SJSA1 (cell line): ENCODE measurements at places on chromosomes 4 and X. TPM values are rescaled to one million over a fixed set of nuclear protein-coding genes. Genes with fewer than 3 reads are reported as not detected.
A peak's percentile ranks its signal among the peaks of the same experiment; 100 is the strongest.

GRCh38 chr4:2066571-2067445 lies 7.7 kb downstream of the NAT8L start:
- no peak overlapping the region for H3K4me3 ChIP-seq
- no peak for DNase-seq
- no peaks in the 10 kb centered on the region for H3K27me3 ChIP-seq
- H3K27ac ChIP-seq = no peak overlapping the region
- H3K4me1 ChIP-seq = no peaks in the 10 kb centered on the region

- H3K4me1 ChIP-seq = no peaks in the 10 kb centered on the region
- H3K4me3 ChIP-seq = no peak within 1 kb of the TSS; the same call in 1 of the 2 replicates
- peaks cover 12% of the 10 kb centered on the region; the same call in 1 of the 2 replicates for H3K27me3 ChIP-seq
- DNase-seq = peak; percentile 16
Measured at GRCh38 chrX:69615779-69616456, at the start of gene EDA. Gene EDA (plus strand): TSS chrX:69616113.

DNA sequence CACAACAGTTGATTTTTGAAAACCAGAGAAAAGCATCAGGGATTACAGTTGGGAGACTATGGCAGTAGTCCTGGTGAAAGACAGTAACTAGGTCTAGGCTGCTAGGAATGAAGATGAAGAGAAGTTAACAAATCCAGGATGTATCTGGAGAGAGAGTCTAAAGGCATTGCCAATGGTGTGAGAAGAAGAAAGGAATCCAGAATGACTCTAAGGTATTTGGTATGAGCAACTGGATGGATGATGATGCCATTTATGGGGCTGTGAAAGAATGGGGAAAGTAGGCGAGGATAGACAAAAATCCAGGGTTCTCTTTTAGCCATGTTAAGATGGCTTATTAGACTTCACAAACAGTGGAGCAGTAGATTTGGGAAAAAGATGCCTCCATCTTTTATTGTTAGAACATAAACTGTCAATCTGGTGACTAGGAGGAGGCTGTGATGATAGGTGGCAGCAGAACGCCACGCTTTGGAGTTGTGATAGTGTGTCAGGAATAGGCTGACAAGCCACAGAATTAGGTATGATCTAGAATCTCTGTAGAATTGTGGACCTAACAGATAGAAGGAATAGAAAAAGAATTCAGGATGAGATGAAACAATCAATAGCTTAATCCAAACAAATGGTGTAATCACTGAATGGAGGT lies 27.3 kb upstream of the JADE1 start:
- H3K36me3 ChIP-seq = no peaks in the 10 kb centered on the region
- no peak overlapping the region for H3K4me3 ChIP-seq
- H3K27ac ChIP-seq = no peak overlapping the region

DNA sequence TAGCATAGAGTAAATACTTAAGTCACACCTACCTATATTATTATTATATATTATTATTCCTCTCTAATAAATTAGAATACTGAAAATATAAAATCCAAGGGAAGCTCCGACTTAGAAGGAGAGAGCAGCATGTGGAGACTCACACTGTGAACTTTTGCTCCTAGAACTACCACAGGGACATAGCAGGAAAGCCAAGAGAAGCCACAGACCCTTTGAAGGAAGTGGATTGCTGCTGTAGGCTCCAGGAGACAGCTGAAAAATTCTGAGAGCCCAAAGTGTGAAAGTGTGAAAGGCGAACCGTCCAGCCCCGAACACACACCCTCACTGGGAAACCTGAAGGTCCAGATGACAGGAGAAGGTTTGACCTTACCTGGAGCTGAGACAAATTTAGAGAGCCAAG lies 177.0 kb downstream of the FAM13A start:
- no peak overlapping the region for H3K27ac ChIP-seq
- DNase-seq = no peak
- no peak overlapping the region for H3K4me3 ChIP-seq
- H3K27me3 ChIP-seq = no peaks in the 10 kb centered on the region

DNA sequence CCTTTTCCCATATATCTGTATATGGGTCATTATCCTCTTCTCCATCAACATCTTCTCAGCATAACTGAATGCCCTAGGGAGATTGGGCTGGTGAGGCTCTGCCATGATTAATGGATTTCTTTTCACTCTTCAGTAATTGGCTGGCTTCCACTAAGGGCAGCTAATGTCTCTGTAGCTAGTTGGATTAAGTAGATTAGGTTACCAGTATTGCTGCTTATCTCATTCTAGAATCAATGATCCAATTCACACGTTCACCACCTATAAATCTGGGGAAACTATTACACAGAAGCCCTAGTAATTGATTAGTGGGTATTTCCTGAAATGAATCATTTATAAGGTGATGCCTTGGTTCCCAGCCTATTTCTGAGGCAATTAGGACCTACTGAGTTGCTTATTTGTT lies 94.8 kb downstream of the KDR start:
- no peaks in the 10 kb centered on the region for H3K4me1 ChIP-seq
- no peak overlapping the region for H3K4me3 ChIP-seq
- no peaks in the 10 kb centered on the region for H3K36me3 ChIP-seq
- no peak for DNase-seq
- no peak overlapping the region for H3K27ac ChIP-seq

DNA sequence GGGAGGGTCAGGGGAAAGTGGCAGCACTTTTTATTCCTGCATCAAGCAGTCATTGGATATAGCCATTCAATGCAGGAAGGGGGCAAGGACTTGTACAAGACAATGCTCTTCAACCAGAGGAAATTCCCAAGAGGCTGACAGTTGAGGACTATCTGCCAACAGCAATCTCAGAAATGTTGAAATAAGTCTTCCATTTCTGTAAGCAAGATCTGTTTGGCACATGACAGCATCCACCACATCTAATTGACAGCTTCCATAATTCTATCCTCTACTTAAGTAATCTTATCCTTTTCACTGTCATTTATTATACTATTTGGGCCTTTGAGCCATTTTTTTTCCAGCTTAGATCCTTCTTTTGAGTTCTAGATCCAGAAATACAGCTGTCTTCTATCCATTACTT lies 110.7 kb downstream of the CFAP299 start:
- no peak overlapping the region for H3K27ac ChIP-seq
- no peak for DNase-seq
- H3K4me1 ChIP-seq = no peaks in the 10 kb centered on the region
- H3K4me3 ChIP-seq = no peak overlapping the region
- no peaks in the 10 kb centered on the region for H3K27me3 ChIP-seq

GRCh38 chrX:41720125-41720779 lies 3.7 kb upstream of the GPR82 start:
- H3K27me3 ChIP-seq = no peaks in the 10 kb centered on the region
- no peak overlapping the region for H3K27ac ChIP-seq
- no peak overlapping the region for H3K4me3 ChIP-seq
- H3K4me1 ChIP-seq = no peaks in the 10 kb centered on the region
- DNase-seq = no peak

GRCh38 chrX:24214568-24214967 lies 65.0 kb downstream of the ZFX start:
- DNase-seq = no peak
- H3K27ac ChIP-seq = no peak overlapping the region
- H3K4me3 ChIP-seq = no peak overlapping the region
- H3K4me1 ChIP-seq = no peaks in the 10 kb centered on the region
- H3K27me3 ChIP-seq = no peaks in the 10 kb centered on the region
- H3K36me3 ChIP-seq = peaks cover 18% of the 10 kb centered on the region

DNA sequence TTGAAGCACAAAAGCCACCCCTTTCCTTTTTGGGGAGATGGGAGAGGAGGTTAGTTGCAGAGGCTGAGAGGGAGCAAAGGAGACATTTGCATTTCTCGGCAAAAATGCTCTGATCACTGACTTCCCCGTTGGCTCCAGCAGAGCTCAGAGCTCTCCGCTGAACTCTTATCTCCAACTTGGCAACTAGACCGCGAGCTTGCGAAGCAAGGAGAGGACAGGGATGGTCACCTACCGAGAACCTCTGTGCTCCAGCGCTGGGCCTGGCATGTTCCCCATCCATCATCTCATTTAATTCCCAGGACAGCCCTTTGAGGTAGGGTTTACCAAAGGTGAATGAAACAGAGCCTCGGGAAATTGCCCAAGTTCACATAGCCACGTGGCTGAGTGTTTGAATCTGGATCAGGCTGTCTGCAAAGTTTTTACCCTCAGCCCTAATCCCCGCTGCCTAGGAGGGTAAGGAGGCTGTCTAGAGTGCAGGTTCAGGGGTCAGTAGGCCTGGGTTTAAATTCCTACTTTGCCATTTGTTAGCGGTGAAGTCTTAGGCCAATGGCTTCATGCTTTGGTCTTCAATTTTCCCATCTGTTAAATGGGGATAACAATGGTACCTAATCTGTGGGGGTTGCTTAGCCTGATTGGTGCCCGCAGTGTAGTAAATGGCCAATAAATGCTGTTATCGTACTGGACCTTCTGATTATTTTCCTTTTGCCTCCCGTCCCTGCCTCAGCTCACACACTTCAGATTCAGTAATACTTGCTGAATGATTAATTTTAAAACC lies 3.8 kb upstream of the CITED1 start:
- no peak overlapping the region for H3K4me3 ChIP-seq
- peaks cover 31% of the 10 kb centered on the region for H3K27me3 ChIP-seq
- H3K4me1 ChIP-seq = peaks cover 28% of the 10 kb centered on the region
- no peak overlapping the region for H3K27ac ChIP-seq
- no peak for DNase-seq

- DNase-seq = no peak
- H3K4me3 ChIP-seq = no peak overlapping the region
- H3K27me3 ChIP-seq = no peaks in the 10 kb centered on the region
- no peaks in the 10 kb centered on the region for H3K36me3 ChIP-seq
Measured at GRCh38 chr4:7075962-7076695, 8.3 kb upstream of the GRPEL1 start.

DNA sequence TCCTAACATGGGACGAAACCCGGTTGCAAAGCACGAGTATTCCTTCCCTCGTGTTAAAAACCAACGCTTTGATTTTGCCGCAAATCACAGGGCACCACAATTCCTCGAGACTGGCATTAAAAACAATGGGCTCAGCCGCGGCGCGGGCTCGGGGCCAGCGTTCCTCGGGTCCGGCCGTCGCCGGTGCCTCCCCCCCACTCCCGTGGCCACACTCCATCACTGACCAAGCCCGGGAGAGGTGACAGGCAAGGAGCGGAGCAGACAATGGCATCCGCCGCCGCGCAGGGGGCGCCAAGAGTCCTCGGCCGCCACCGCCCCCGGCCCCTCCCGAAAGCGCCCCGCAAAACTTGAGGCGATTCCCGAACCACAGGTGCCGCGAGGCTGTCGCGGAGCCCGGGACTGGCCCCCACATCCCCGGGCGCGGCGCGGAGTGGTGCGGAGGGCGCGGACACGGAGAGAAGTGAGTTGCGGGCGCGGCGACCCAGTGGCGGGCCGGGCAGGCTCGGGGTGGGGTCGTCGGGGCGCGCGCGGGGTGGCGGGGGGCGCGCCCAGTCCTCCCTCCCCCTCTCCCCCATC lies 445 bp downstream of the AP1S2 start:
- H3K27me3 ChIP-seq = no peaks in the 10 kb centered on the region
- H3K4me3 ChIP-seq = peak overlapping the region; percentile 65

GRCh38 chr4:168077726-168078239 lies 14.6 kb upstream of the ANXA10 start:
- no peaks in the 10 kb centered on the region for H3K36me3 ChIP-seq
- H3K4me3 ChIP-seq = no peak overlapping the region
- peaks cover 5% of the 10 kb centered on the region; the same call in 1 of the 2 replicates for H3K27me3 ChIP-seq
- no peak for DNase-seq
- no peaks in the 10 kb centered on the region for H3K4me1 ChIP-seq
- no peak overlapping the region for H3K27ac ChIP-seq

DNA sequence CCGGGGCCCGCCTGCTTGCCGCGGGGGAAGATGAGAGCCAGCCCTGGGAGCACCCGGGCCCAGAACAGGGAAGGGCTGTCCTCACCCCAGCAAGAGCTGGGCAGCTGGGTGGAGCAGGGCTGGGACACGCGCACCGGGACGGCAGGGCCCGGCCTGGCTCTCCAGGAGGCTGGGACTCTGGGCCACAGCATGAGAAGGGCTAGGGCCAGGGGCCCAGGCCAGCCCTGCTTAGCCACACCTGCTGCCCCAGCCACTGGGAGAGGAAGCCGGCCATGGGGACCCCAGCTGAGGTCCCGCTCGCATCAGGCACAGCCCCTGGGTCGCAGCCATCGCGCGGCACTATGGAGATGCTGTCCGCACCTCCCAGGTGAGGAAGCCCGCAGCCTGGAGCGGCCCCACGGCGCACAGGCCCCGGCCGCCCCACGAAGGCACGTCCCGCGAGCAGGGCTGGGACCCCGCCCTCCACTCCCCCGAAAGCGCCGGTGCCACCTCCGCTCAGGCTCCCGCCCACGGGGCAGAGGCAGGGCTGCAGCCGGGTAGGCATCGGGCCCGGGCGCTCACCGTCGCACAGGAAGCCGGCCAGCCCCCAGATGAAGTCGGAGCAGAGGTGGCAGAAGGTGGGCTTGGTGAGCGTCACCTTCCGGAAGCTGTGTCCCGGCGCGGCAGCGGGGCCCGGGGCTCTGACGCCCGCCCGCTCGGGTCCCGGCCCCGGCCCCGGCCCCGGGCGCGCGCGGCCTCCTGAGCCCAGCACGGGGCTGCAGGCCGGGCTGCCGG lies 531 bp downstream of the DGKQ start:
- peak; percentile 14 for DNase-seq
- no peaks in the 10 kb centered on the region for H3K27me3 ChIP-seq
- no peaks in the 10 kb centered on the region for H3K36me3 ChIP-seq
- H3K4me1 ChIP-seq = peaks cover 11% of the 10 kb centered on the region
- H3K27ac ChIP-seq = no peak overlapping the region

- DNase-seq = no peak
- H3K4me3 ChIP-seq = no peak overlapping the region
- H3K36me3 ChIP-seq = no peaks in the 10 kb centered on the region
- no peaks in the 10 kb centered on the region for H3K27me3 ChIP-seq
- H3K27ac ChIP-seq = no peak overlapping the region
Measured at GRCh38 chr4:1550122-1551070, 133.7 kb downstream of the FAM53A start.

DNA sequence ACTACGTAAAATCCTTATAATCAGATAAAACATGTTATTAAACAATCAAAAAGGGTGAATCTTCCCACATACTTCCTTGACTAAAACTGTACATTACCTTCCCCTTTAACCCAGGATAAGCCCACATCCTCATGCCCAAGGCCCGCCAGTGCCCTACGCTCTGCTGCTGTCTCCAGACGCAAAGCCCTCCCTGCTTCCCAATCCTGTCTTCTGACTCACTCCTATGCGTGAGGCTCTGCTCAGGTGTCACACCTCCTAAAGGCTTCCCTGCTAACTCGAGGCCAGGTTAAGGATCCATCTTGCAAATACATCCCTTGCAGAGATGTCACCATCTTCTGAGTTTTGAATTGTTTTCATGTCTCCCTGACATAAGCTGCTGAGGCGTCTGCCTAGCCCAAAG lies 61.6 kb downstream of the STX18 start:
- no peak for DNase-seq
- no peak overlapping the region for H3K27ac ChIP-seq
- no peaks in the 10 kb centered on the region for H3K4me1 ChIP-seq
- H3K4me3 ChIP-seq = no peak overlapping the region
- H3K27me3 ChIP-seq = no peaks in the 10 kb centered on the region
- H3K36me3 ChIP-seq = no peaks in the 10 kb centered on the region

NDNF gene
- total RNA-seq = not detected in 2 replicates

KLHL34 gene
- total RNA-seq = not detected in 2 replicates

FAM90A26 gene
- total RNA-seq = not detected in 2 replicates

TRAM1L1 gene
- total RNA-seq = 5.3 and 5.7 TPM in 2 replicates

HSFX3 gene
- not detected in 2 replicates for total RNA-seq
